ENCODE measurements at places on chromosomes 7 and 10. TPM values are rescaled to one million over a fixed set of nuclear protein-coding genes. Genes with fewer than 3 reads are reported as not detected.

DNA sequence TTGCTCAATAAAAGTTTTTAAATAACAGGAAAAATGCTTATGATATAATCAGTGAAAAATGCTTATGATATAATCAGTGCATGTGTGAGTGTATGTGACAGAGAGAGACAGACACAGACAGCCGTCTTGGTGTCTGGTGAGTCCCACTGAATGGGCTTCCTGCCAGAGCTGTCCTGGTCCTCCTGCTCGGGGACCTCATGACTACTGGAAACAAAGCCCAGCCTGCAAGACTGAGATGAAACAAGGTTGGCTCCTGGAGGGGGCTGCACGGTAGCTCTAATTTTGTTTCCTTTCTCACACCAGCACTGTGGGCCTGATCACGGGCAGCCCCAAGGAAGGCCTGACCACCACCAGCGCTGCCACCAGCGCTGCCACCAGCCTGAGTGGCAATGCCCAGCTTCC lies 57.3 kb downstream of the NRP1 start:
- H3K27ac ChIP-seq: no peak overlapping the region
- H3K36me3 ChIP-seq: no peaks in the 10 kb centered on the region
- DNase-seq: no peak

GRCh38 chr7:64876792-64877713 lies 26.0 kb upstream of the ZNF273 start:
- H3K36me3 ChIP-seq: no peaks in the 10 kb centered on the region
- peak; percentile 91 for DNase-seq
- H3K4me3 ChIP-seq: peak overlapping the region; percentile 61
- H3K4me1 ChIP-seq: no peaks in the 10 kb centered on the region

DNA sequence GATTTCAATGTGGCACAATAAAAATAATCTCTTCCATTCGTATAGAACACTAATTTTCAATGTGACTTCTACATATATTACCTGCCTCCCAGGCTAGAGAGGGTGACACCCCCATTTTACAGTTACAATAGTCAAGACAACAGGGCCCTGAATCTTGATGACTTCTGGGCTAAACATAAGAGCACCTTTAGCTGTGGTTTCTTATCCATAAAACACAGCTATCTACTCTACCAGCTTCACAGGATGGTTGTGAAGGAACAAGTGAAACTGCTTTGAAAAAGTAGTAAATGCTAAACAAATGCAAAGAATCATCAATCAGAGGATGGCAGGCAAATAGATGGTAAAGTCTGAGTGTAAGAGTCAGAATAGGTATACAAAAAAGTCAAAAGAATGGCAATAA lies 3.6 kb upstream of the TLL2 start:
- DNase-seq: no peak
- H3K4me1 ChIP-seq: peaks cover 2% of the 10 kb centered on the region
- no peaks in the 10 kb centered on the region for H3K36me3 ChIP-seq
- H3K27ac ChIP-seq: no peak overlapping the region
- no peak overlapping the region for H3K4me3 ChIP-seq

- no peak overlapping the region for H3K27ac ChIP-seq
- H3K36me3 ChIP-seq: no peaks in the 10 kb centered on the region
- H3K27me3 ChIP-seq: no peaks in the 10 kb centered on the region
- H3K4me1 ChIP-seq: no peaks in the 10 kb centered on the region
- DNase-seq: peak; percentile 37
Observed at GRCh38 chr10:29895456-29895855, 163.9 kb downstream of the JCAD start.

GRCh38 chr10:32055478-32056135 lies 618 bp downstream of the KIF5B start:
- peak overlapping the region; percentile 83 for H3K27ac ChIP-seq
- peak overlapping the region; percentile 85 for H3K4me3 ChIP-seq
- H3K27me3 ChIP-seq: no peaks in the 10 kb centered on the region
- peaks cover 36% of the 10 kb centered on the region for H3K4me1 ChIP-seq
- H3K36me3 ChIP-seq: no peaks in the 10 kb centered on the region

Gene SDK1
- polyA plus RNA-seq: 2.2 TPM

Gene SLC13A1
- polyA plus RNA-seq: not detected

Gene SPDYE6
- not detected for polyA plus RNA-seq

Gene MYL7
- 4.8 TPM for polyA plus RNA-seq
